ENCODE measurements at places on chromosomes 7 and 10.

GRCh38 chr7:131066635-131067034 lies 261.0 kb upstream of the MKLN1 start:
- DNase-seq = no peak

GRCh38 chr7:28808796-28809533 lies 149.2 kb downstream of the TRIL start:
- DNase-seq = no peak

DNA sequence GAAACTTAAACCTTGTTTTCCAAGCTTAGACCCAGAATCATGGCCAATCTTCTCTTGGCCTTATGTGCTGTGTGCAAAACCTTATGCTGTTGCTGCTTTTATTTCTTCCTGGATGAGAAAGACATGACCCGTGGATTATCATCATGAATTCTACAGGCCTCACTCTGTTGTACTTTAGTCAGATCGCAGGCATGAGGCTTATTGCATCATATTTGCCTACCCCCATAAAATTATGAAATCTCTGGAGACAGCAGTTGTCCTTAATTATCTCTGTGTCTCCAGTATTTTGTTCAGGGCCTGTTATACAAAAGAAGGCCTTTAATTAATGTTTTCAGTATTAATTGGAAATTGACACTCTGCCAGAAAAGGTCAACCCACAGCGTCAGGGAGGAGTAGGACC lies 71.6 kb downstream of the PLCE1 start:
- no peak for DNase-seq

- DNase-seq = no peak
These were observed 24.7 kb upstream of the ADCYAP1R1 start for GRCh38 chr7:31027161-31027965.

GRCh38 chr7:135917721-135918120 lies 59.4 kb downstream of the MTPN start:
- no peak for DNase-seq

GRCh38 chr7:43750016-43750887 lies 8.2 kb upstream of the BLVRA start:
- no peak for DNase-seq

GRCh38 chr7:7490003-7490402 lies 45.7 kb downstream of the COL28A1 start:
- DNase-seq = no peak

DNA sequence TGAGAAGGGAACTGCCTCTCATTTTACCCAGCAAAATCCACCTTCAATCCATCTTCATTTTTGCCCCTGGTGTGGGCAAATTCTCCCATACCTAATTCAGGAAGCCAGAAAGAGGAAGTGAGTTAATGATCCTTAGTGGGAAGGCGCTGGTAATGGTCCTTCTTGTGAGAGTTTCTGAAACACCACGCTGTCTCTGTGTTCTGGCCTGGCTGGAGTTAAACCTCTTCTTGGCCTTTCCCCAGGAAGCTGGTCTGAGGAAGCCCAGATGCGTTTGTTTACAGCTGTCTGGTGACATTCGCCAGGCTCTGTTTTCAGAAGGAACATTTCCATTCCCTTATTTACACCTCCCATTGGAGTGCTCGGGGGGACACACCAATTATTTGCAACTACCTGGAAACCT lies 24.3 kb downstream of the HTRA1 start:
- no peak for DNase-seq

DNA sequence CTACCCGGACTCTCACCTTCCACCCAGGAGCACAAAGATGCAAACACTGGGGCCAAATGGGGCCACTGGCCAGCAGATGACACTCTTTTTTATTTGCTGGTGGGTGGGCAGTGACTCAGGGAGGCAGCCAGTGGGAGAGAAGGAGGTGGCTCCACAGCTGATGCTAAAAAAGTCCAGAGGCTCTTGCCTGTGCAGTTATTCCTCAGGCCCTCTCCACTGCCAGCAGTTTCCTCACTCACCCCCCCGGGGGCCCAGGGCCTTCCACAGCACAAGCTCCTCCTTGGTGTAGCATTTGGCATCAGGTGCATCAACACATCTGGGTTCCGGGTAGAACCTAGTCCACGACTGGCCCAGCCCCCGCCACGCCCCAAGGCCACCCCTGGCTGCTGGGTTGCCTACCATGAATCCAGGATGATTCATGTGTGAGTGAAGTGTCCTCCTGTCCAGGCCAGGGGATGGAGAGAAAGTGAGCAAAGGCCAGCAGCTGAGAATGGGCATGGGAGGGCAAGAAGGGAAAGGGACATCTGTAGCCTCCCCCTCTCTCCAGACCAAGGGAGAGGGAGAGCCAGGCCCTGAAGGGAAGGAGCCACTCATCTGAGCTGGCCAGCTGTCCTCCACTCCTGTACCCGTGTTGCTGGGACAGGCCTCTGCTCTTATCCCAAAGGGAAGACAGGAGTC lies 1.7 kb upstream of the KCNH2 start:
- no peak for DNase-seq

- DNase-seq = no peak
These were observed 5.8 kb downstream of the IFIT1 start for GRCh38 chr10:89398003-89398749.

- no peak for DNase-seq
These were observed 52.6 kb upstream of the CYP2C8 start for GRCh38 chr10:95121904-95122303.

DNA sequence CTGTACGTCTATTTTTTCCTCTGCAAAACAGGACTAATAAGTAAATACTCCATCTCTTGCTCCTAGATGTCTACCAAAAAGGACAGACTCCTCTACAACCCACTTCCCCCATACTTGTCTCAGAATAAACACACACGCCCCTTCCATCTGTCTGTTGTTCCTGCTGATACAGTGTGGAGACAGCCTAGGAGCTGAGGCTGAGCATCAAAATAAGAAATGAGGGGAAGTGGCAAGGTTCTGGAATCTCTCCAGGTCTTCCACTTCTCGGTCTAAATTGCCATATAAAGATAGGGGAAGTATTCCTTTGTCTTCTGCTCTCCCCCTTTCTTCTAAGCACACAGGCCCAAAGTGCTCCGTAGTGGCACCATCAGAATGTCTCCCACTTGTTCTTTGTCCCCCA lies 30.8 kb upstream of the VSIR start:
- DNase-seq = no peak

- no peak for DNase-seq
These were observed 758.7 kb upstream of the CELF2 start for GRCh38 chr10:10259013-10259412.

DNA sequence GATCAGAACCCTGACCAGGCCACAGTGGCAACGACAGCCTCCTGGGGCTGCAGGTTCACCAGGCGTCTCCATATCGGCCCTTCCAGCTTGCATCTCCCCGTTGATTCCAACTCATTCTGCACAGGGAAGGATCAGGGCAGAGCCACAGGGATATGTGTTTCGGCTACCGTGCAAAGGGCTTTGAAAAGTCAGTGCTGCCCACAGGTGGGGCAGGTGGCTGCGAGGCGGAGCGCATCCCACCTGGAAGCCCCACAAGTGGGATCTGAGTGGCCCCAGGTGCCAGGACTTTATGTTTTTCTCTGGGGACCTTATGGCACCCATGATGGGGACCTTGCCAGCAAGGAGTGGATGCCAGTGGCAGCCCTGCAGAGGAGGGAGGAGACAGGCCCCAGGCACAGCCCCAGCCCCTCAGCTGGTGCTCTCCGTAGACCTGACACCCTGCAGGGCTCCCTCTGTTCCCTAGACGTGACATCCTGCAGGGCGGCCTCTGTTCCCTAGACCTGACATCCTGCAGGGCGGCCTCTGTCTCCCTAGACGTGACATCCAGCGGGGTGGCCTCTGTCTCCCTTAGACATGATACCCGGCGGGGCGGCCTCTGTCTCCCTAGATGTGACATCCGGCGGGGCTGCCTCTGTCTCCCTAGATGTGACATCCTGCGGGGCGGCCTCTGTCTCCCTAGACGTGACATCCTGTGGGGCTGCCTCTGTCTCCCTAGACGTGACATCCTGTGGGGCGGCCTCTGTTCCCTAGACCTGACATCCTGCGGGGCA lies 189.4 kb downstream of the ELFN1 start:
- no peak for DNase-seq

DNA sequence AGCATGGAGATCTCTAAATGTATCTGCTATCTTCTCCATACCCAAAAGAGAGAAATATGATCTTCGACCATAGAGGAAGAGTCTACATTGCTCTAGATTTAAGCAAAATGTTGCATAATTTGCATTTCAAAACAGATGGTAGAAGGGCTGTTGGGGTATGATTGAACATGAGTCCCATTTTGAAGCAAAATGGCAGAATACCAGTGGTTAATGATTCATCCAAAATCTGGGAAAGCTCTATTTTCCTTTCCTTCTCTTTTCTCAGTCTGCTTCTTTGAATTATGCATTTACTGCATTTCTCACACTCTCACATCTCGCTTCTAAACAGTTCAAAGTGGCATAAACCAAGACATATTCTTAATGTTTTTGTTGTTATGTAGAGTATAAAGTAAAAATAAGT lies 178.5 kb downstream of the MACC1 start:
- no peak for DNase-seq
